ENCODE measurements at places on chromosomes 11 and 22. TPM values are rescaled to one million over a fixed set of nuclear protein-coding genes. Genes with fewer than 3 reads are reported as not detected.

RTN4RL2 gene
- 2.9 TPM for total RNA-seq

MS4A6A gene
- total RNA-seq, result 50.3 TPM

SLC25A18 gene
- total RNA-seq, result 1.2 TPM

KRTAP5-10 gene
- not detected for total RNA-seq

PAX6 gene
- not detected for total RNA-seq

BAIAP2L2 gene
- total RNA-seq, result 0.37 TPM

CYTH4 gene
- total RNA-seq, result 31.7 TPM

HEPN1 gene
- total RNA-seq, result 0.28 TPM

ROBO4 gene
- 23.4 TPM for total RNA-seq

OR6A2 gene
- total RNA-seq, result not detected

DNA sequence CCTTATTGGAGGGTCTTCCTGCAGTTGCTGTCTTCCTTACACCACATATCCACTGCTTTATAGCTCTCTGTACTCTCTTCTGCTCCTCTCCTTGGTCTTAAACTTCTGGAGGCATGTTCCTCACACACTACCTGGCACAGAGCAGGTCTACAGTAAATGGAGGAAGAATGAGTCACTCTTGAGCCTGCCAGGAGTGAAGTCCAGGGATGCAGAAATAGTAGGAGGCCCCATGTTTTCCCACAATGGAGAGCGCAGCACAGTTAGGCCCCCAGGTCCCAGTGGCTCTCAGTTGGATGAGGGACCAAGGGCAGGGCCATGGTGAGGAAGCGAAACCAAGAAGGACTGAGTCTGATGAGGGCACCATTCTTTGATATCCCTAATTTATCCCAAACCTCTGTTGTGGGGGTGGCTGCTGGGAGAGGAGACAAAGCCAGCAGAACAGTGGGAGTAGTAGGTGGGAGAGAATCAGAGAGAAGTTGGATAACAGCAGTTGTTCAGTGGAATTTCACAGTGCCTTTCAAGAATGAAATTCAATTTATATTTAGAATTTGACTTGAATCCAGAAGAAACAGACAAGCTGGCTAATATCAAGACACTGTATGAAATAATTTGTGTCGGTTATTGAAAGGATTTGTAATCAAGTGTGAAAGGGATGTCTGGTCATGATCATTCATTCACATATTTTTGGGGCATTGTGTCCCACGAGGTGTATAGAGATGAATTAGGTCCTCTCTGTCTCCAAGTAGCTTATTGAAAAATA, 187.8 kb downstream of the HIPK3 start:
- DNase-seq, result no peak

GRCh38 chr11:124902616-124903015, 5.0 kb upstream of the ROBO4 start:
- DNase-seq, result no peak

GRCh38 chr11:124717786-124718651, 21.7 kb upstream of the NRGN start:
- DNase-seq, result peak; percentile 79

DNA sequence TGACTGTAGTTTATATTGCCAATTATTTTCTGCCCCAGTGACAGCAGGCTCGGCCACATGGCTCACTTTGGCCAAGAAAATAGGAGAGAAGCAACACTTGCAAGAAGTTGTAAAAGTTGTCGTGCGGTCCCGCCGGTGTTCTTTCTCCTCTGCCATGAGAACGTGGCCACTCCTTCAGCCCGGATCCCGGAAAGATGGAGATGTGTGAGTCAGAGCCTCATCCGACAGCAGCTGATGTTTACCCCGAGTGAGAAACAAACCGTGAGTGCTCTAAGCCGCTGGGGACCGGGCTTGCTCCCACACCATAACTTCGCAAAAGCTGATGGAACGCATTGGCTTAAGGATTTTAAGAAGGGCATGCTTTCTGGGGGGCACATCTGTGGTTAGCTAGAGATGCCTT, 157.0 kb downstream of the CACNA1I start:
- peak; percentile 64 for DNase-seq

- DNase-seq, result no peak
Measured at GRCh38 chr11:86696004-86696403, 23.6 kb upstream of the ME3 start.

- DNase-seq, result no peak
Measured at GRCh38 chr11:117676501-117676900, 120.5 kb downstream of the DSCAML1 start.

DNA sequence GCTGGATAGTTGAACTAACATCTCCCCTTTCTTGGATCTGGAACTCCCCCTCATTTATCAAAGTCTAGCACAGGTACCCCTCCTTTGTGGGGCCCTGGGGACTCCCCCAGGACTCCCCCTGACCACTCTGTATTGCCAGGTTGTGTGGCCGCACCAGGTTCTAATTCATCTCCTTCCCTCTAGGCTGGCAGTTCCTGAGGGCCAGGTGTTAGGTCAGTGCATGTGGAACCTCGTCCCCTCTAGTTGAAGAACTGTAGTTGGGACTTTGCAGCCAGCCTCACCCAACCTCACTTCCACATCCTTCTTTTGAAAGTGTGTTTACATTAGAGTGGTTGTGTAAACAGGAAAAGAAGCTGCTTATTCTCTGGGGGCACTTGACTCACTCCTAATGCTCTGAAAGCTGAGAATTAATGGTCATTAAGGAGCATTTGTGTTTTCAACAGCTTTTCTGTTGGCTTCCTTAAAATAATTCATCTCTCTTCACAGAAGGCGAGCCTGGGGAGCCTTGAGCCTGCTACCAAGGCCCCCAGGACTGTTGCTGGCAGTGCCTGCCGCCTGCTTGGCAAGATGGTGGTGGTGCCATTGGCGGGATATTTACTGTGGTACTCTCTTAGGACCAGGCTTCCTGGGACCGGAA, 11.8 kb downstream of the UPB1 start:
- no peak for DNase-seq

DNA sequence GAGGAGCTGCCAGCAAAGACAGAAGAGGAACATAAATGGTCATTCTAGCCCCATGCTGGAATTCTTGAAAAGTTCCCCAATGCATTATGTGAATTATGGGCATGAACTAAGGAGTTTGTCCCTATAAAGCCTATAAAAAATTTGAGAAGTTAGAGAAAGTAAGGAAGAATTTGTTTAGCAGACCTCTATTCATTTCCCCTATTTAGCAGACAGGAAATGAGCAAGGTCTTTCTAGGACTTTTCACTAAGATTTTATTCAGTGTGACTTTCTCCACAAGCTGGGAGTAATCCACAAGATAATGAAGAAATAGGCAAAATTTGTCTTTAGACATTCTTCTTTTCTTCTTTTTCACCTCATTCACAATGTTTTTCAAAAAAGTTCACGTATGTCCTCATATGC, 20.0 kb downstream of the PRRG4 start:
- no peak for DNase-seq

DNA sequence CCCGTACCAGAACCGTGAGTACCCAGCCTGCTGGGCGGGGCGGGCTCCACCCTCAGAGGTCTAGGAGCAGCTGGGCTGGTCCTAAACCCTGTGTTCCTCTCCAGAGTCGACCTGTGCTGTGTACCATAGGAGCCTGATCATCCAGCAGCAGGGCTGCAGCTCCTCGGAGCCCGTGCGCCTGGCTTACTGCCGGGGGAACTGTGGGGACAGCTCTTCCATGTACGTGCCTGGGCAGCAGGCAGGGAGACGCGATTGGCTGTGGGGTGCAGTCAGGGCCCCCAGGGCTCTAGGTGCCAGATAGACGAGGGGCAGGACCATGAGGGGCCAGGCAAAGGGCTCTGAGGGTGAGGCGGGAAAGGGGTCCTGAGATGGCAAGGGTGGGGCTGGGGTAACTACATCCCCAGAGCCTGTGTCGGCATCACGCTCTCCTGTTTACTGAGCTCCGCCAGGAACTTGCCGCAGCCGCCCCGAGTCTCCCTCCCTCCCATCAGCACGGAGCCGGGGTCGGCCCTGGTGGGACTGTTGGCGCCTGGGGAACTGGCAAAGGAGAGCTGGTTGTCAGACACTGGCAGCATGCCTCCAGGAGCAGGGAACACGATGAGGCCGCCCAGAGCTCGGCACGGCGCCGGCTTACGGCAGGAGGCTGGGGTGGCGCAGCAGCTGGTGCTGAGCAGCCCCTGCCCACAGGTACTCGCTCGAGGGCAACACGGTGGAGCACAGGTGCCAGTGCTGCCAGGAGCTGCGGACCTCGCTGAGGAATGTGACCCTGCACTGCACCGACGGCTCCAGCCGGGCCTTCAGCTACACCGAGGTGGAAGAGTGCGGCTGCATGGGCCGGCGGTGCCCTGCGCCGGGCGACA, 22.9 kb upstream of the MUC5B start:
- peak; percentile 80 for DNase-seq

DNA sequence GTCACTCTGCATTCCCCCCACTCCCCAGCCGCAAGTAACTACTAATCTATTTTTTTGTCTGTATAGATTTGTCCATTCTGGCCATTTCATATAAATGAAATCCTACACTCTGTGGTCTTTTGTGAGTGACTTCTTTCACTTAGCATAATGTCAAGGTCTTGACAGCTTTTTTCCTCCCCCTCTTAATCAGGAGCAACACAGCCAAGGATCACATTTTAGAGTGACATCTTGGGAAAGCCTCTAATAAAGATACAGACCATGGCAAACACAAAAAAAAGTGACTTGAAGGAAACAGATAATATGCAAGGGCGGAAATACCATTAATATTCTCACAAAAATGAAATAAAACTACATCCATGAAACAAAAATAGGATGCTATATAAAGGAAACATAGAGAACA, 43.9 kb downstream of the RAB30 start:
- no peak for DNase-seq

GRCh38 chr11:85823816-85824215, 12.9 kb upstream of the SYTL2 start:
- DNase-seq, result no peak

GRCh38 chr22:44393066-44393465, 80.3 kb upstream of the SHISAL1 start:
- DNase-seq, result peak; percentile 47

GRCh38 chr22:22935056-22935545, 47.5 kb downstream of the IGLL5 start:
- no peak for DNase-seq

- no peak for DNase-seq
Measured at GRCh38 chr11:93921695-93922468, 71.5 kb upstream of the VSTM5 start.

DNA sequence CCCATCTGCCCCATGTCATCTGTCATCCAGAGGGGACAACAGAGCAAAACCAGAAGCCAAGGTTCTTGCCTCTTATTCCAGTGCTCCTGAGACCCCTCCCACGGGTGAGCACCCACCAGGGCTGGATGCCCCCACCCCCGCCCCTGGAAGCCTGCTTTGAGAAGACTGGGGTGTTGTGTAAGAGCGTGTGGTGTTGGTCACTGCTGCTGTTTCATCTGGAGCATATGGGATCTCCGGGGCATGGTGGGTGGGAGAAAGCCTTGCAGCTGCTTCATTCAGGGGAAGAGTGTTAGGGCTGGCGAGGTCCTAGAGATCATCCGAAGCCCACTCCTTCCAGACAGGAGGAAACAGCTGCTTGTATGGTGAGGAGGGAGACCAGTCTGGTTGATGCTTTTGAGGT, 54.1 kb downstream of the CHRDL2 start:
- no peak for DNase-seq

DNA sequence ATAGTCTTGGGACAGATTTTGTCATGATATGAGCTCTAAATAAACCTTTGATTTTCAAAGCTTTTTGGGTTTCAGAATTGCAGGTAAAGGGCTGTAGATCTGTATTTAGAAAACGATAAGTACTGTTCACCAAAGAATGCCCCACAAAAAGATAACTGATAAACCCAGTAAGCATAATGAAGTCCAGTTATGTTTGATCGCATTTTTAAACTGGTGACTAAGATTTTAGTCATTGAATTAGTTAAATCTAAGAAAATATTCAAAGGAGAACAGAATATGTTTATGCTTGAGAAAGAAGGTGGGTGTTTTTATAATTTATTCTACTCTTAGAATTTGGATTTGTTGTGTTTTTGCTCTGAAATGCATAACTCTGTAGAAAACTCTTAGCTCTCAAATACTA, 11.6 kb downstream of the DEPDC7 start:
- DNase-seq, result no peak

DNA sequence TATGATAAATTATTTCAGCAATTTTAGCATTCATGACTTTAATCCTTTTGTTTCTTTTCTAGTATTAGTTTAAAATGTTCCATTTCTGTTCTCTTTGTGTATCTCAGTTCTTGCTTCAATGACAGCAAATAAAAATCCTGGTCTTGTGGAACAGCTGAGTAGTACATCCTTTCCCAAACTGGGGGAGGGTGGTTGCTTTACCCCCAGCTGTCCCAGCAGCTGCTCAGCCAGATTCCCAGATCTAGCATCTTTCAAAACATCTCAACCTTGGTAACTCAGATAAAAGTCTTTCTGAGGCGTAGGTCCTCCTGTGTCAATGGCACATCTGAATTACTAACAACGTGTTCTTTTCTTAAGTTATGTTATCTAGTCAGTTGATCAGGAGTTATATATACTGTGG, 72.2 kb upstream of the GRK2 start:
- no peak for DNase-seq

- no peak for DNase-seq
Measured at GRCh38 chr11:3338569-3339339, 40.2 kb downstream of the ZNF195 start.

DNA sequence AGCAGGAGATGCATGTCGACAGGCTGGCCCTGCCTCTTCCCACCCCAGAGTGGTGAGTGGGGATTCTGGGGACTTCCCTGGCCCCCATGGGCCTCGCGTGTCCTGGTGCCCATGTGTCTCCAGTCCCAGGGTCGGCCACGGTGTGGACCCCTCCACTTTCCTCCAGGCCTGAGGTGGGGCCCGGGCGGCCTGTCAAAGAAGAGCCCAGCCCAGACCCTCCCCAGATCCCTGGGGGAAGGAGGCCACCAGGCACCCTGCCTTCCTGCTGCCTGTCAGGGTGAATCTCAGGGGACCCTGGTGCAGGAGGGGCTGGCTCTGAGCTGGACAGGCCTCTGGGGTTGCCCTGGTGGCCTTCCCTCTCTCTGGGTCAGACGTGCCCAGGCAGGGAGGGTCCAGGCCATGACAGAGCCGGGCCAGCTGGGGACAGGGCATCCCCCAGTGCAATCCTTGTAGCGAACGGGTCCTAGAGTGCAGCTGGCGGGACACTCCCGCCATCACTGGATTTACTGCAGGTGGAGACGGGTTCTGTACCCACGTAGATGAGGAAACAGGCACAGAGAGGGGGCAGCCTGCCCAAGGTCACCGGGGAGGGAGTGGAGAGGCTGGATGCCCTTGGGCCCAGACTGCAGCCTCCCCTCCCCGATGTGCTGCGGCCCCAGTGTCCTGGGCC, 13.5 kb upstream of the MUC6 start:
- peak; percentile 80 for DNase-seq

Data from posterior vena cava (tissue), 2 donors.